Esophagus squamous epithelium (tissue), 5 donors: ENCODE measurements at places on chromosomes 2 and 18. TPM values are rescaled to one million over a fixed set of nuclear protein-coding genes. Genes with fewer than 3 reads are reported as not detected.

DNA sequence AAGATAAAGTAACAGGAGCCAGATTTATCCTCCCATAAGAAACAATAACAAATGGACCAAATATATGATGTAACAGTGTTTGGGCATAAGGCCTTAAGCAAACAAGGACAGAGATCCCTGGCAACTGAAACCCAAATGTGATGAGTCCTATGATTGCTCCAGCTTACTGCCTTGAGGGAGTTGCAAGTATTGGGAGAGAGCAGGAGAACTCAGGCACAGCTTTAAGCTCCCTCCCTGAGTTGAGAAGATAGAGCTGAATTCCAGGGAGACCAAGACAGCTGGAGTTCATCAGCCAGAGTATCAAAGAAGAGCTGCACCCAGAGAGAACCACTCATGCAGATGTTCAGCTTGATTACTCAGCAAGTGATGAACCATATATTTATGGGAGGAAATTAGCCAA, 814.5 kb upstream of the RAB6C start:
- no peak for DNase-seq

DNA sequence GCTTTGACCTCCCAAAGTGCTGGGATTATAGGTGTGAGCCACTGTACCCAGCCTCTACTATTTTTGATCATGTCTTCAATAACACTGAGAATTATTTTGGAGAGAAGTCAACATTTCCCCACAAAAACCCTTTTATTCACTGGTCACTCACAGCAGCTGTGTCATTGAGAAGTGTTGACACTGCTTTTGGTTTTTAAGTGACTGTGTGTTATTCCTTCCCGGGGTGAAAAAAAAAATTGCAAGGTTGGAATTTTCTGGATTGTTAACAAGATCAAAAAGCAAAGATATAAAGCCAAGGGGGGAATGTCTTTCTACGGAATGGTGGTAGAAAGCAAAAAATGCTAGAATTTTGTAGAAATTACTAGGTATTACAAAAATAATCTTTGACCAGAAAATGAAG, 61.5 kb downstream of the TANC1 start:
- no peak for DNase-seq

The CPO gene
- not detected for total RNA-seq

DNA sequence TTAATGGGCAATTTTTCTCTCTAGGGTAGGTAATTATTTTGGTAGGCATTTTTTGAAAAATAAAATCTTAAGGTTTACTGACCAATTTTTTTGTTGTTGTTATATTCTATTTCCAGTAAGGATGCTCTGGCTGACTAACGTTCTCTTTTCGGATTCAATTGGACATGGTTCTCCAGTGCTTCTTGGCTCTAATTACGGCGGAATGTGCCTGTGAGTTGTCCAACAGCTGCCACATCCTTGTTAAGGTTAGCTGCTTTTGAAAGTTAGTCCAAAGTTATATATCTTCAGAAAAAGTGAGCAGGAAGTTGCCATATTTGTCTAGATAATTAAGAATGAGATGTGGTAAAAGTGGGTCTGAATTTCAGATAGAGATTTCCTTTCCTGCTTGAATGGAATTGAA, 45.8 kb upstream of the SMIM21 start:
- DNase-seq = no peak

The ENOSF1 gene
- 39.4 TPM for total RNA-seq

The OLA1 gene
- total RNA-seq = 72.7 TPM

DNA sequence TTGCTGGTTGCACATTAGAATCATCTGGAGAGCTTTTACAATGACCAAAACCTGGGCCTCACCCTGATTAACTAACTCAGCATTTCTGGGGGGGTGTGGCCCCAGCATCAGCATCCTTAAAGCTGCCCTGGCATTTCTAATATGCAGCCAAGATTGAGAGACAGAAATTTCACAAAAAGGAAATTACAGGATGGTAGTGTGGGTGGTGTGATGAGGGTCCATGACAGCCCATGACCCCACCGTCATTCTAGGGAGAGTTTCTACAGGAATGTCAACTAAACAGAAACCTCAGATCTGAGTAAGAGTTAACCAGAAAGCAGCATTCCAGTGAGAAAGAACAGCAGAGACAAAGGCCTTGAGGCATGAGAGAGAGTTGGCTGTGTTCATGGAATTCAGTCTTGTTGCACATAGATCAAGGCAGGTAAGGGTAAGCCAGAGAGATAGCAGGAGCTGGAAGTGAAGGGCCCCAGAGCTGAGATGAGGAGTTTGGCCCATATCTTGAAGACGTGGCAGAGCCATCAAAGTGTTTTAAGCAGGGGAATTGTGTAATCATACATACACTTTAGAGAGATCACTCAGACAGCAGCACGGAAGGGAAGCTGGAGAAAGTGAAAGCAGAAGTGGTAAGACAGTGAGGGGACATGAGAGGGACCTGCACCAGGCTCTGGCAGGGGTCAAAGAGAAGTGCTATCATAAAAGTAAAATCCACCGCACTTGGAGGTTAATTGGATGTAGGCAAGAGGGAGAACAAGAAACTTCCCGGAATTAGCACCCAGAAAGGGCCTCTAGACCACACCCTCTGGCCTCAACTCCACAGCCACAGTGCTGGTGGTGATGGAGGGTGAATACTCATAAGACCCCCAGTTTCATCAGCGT, 7.8 kb upstream of the TRABD2A start:
- peak; percentile 16 for DNase-seq

The FKBP1B gene
- total RNA-seq = 4.5 TPM

GRCh38 chr18:13641551-13642439, 84.6 kb downstream of the FAM210A start:
- DNase-seq = no peak

- DNase-seq = no peak
Measured at GRCh38 chr2:115234737-115235136, 792.3 kb downstream of the DPP10 start.

DNA sequence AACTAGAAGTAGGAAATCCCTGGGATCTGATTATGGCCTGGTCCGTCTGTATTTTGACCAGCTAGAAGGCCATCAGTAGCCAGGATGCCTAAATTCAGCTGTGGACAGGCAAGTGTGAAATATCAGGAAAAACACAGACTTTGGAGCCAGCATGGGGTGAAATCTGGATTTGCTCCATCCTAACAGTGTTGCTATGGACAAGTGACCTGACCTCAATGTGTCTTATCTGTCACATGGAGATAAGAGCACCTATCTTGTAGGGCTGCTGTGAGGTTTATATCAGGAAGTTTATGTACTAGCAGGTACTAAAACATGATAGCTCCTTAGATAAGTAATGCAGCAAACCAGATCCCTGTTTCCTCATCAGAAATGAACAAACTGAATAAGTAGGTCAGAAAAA, 460.4 kb downstream of the STK39 start:
- no peak for DNase-seq

DNA sequence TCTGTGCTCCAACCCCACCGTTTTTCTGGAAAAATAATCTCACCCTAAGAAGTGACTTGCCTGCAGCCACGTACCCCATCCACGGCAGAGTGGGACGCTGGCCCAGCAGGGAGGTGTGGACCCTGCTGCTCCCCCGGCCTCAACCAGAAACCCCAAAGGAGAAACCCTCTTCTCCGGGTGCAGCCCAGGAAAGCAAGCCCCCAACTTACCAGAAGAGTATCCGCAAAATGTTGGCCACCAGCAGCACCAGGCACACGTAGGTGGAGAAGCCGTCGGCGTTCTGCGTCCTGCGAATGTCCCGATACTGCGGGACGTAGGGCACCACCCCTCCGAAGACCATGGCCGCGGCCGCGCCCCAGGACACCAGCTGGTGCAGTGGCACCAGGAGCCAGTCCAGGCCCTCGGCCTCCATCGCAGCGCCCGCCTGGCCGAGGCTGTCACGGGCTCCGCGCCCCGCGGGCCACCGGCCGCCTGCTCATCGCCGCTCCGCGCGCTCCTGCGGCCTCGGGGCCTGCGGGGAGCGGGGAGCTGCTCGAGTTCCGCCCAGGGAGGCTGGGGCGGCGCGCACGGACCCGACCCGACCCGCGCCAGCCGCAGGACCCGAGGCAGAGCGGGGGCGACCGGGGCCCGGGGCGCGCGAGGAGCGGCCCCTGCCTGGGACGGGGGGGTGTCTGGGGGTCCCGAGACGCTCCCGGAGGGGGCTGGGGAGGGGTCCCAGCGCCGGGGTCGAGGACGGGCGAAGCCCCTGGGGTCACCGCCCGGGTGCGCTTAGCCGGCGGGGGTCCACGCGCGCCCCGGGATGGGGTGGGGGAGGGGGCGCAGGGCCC, 725 bp downstream of the SLC66A2 start:
- DNase-seq = no peak
